ENCODE measurements at places on chromosomes 3 and 15.

DNA sequence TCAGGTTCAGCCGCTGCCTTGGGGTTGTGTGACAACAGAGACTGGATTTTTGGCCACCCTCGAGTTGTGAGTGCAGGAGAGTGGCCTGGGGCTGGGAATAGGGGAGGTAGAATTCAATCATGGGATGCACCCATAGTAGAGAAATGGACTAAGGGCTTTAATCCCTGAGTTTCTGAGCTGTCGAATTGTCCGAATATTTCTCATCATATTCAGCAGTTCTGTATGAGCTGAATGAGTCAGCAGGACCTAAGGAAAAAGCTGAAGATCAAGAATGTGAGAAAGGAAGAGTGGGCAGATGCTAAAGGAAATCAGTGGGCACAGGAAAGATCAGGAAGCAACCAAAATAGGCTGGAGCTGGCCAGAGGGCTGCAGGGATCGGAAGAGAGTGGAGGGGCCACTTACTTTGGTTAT lies 44.4 kb upstream of the SACM1L start:
- DNase-seq = no peak

DNA sequence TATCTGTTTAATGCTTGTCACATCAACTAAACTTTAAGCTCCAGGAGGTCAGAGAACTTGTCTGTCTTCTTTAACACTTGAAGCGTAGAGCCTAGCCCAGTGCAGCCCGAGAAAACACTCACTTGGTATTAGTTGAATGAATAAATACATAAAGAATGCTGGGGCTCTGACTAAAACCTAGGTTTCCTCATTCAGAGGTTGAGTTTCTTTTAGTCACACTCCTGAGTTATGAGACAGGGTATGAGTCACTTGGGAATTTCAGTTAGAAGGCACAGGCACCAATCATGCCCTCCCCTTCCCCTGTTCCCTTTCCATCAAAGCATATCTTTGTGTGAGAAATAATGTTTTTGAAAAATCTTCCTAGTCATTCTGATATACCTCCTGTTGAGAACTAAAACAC lies 589.8 kb upstream of the DPPA4 start:
- DNase-seq = no peak

GRCh38 chr3:58471025-58471887 lies 20.6 kb upstream of the KCTD6 start:
- DNase-seq = peak; percentile 17

DNA sequence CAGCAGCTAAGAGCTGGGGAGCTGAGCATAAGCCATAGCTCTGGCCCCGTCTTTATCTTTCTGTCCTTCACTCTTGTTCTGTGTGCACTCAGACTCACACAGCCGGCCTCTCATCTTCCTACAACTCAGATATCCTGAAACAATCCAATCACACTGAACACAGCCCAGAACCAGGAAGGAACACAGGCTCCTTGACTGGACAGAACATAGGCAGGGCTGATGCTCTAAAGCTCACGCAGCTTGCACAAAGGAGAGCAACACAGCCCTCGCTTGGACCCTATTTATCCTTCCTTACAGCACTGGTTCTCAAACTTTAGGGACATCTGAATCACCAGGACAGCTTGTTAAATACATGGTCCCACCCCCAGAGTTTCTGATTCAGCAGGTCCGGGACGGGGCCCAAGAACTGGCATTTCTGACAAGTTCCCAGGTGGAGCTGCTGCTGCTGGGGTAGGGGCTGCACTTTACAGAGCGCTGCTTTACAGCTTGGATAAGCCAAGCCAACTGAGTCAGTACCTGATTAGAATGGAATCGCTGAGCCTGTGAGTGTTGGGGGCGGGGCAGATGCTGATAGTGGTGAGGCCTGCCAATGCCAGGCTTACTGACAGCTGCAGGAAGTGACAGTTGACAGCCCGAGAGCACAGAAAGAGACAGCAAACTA lies 65.1 kb downstream of the MRPL46 start:
- no peak for DNase-seq

DNA sequence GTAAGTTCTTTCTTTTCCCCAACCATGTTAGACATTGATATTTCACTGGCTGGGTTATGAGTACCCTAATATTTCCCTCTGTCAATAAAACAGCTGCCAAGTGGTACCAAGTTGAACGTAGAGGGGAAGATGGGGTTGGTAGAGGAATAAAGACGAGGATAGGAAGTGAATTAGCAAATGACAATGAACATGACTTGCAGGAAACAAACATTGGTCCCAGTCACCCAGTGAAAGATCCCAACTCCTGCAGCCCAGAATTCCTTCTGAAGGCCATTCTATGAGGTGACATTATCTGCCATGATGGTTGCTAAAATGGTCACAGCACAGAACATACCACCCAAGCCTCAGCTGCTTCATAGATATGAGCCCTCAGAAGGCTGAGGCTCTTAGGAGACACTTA lies 159.0 kb upstream of the CTNNB1 start:
- DNase-seq = no peak

GRCh38 chr3:196604548-196604947 lies 34.9 kb upstream of the NRROS start:
- no peak for DNase-seq

- no peak for DNase-seq
These were observed 17.2 kb downstream of the KLHL25 start for GRCh38 chr15:85777250-85778106.

- DNase-seq = no peak
These were observed 687.0 kb downstream of the NAALADL2 start for GRCh38 chr3:175546115-175546514.

DNA sequence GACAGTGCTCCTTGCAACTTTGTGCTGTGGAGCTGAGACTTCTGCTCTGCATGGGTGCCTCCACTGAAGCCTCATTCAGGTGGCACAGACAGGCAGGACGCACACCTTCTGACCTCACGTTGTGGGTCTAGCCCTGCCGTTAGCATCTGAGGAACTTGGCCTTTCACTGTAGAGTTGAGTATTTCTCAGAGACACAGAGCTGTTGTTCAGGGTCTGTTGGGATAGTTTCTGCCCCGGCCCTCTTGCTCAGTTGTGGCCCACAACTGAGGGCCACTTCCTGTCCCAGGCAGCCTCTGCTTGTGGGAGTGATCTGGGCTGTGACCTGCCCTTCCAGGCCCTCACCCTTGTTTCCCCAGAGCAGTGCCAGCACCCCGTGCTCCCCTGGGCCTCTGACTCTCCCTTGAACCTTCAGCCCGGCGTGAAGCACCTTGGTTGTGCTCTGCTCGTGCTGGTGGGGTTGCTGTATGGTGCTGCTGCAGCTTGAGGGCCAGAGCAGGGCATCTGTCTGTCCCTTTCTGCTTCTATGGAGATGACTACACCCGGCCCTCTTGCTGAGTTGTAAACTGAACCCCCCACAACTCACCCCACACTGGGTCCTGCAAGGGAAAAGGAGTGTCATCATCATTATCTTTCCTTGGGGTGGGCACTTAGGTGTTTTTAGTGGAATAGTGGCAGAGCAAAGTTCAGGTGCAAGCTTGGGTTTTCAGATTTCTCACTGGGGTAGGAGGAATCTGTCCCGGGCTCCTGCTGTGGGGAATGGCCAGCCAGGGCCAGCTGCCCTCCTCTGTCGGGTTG lies 11.7 kb downstream of the BAHD1 start:
- no peak for DNase-seq

DNA sequence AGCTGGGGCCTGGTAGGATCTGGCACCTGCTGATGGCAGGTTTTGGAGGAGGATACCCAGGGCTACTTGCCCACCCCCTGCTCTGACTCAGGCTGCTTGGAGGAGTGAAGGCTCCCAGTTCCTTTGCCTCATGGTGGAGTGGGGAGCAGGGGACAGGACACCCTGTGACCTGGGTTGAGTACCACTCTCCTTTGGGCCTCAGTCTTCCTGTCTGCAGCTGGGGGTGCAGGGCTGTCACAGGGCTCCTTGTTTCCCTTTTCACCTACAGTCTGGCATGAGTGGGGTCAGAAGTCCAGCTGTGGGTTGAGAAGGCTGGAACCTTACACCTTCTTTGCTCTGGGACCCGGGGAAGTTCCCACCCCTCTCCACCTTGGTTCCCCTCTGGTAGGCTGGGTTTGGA lies 14.7 kb downstream of the SEMA3F start:
- DNase-seq = no peak

GRCh38 chr3:185976977-185977678 lies 39.3 kb upstream of the TRA2B start:
- no peak for DNase-seq

DNA sequence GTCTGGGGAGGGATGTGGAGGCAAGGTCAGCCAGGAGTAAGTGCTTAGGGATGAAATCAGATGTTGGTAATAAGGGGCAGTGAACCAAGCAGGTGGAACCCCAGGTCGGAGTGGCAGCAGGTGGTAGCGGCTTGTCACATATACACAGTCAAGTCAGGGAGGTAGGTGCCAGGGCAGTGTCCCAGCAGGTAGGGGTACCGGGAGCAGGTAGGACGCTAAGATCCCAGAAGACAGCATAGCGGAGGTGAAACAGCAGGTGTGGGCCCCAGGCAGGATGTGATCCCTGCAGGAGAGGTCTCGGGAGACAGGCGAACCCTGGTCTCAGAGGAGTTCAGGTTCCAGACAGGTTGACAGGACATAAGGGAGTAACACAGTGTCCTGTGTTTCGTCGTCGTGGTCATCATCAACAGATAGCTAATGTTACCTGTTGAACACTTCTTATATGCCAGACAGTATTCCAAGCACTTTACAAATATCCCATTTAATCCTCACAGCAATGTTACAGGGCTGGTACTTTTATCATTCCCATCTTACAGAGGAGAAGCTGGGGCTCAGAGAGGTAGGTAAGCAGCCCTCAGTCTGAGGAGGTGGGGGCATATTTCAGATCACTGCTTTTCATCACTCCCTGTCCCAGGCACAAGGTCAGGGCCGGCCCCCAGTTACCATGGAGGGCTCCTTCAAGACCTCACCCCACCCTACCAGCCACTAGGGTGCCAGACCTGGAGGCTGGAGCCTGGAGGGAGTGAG lies 241.6 kb downstream of the UACA start:
- DNase-seq = no peak

GRCh38 chr3:79415356-79415755 lies 352.4 kb downstream of the ROBO1 start:
- DNase-seq = no peak

GRCh38 chr3:24943961-24944360 lies 449.3 kb upstream of the THRB start:
- no peak for DNase-seq

DNA sequence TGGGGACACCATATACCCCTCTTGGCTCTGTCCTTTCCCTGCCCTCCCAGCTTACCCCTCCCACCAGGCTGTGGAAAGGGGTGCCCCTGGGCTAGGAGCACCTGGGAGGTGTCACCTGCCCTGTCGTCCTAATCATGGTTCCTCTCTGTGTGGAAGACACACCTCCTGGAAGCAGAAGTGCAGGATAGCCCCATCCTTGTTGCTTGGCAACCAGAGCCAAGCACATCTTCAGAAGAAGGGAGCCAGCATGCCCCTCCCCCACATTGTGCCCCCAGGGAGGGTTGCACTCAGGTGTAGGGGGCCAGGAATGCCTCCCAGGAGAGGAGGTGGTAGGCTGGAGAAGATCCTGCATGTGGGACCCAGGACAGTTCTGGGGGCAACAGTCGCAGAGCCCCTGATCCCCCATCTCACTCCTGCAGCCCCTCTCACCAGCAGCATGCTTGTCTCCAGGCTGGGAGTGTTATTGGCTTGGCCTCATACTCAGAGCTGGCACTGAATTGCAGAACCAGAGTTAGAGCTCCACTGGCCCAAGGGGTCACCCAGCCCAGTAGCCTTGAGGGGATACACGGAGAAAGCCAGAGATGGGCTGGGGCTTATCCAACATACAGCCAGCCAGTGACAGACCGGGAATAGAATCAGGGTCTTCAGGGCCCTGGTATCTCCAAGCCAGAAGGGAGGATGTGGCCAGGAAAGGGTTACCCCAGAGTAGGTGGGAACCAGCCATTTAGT lies 8.4 kb downstream of the RAB6B start:
- DNase-seq = no peak

DNA sequence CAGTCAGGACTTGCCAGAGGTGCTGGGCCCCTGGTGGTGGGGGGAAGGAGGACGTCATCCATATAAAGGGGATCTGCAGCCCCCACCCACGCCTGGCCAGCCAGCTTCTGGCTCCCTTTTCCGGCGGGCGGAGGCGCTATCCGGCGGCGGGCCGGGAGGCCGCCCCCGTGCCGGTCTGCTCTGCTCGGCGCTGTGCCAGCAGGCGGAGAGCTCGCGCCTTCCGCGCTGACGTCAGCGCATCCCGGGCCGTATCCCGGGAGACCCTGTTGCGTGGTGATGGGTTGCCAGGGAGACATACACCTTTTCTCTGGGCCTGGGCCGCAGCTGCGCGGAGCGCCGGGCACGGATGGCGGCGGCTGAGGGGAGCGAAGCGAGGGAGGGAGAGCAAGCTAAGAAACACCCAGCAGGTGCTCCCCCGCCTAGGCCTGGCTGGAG lies 1.1 kb downstream of the FAM131A start:
- peak; percentile 94 for DNase-seq

- DNase-seq = no peak
These were observed 82.8 kb downstream of the SLCO3A1 start for GRCh38 chr15:91936182-91936775.

GRCh38 chr15:91967935-91968606 lies 114.6 kb downstream of the SLCO3A1 start:
- no peak for DNase-seq

DNA sequence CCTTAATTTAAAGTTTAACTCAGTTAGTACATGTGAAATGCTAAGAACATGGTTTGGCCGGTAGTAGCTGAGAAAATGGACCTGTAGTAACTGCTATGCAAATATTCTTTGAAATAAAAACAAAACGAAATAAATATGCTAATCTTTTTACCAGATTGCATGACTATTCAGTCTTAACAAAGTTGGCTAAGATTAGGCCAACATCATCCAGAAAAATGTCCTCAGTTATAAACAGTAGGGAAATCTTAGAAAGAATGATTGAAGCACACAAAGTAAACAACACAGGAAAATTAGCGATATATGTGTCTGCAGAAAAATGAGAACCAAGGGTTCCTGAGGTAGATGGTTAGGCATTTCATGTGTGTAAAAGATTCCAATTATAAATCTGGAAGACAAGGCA lies 832.1 kb downstream of the TUSC7 start:
- DNase-seq = no peak

DNA sequence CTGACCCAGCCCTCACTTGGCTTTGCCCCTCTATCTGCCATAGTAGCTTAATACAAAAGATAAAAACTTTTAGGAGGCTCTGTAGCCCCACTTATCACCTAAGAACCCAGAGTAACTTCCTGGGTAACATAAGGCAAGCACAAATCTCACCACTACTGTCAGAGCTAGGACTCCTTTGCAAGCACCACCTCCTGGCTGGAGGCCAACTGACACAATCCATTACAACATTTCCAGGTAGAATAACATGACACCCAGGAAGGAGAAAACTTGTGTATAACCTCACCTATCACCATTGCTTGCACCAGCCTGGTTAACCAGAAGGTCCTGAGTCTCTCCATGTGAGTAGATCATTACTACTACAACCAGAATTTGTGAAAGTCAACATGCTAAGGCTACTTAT lies 230.0 kb downstream of the TUSC7 start:
- no peak for DNase-seq

DNA sequence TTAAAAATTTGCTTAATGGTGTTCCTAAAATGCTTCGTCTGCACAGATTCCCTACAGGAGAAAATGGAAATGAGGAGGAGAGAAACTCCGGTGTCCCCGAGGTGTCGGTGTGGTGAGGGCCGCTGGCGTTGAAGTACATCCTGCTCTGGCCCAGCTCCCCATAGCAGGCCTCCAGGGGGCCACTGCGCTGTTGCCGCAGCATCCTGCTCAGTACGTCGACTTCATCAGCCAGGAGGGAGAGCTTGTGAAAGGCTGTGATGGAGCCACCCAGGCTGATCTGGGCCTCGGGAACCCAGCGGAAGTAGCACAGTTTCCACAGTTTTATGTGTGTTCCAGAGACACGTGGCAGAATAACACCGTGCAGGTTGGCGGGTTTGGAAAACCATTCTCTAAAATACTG lies 37.8 kb downstream of the FAN1 start:
- no peak for DNase-seq

- DNase-seq = no peak
These were observed 101.9 kb upstream of the CACNA2D3 start for GRCh38 chr3:54020436-54020835.
